RWPE1 (cell line): ENCODE measurements at places on chromosomes 5 and 9.

DNA sequence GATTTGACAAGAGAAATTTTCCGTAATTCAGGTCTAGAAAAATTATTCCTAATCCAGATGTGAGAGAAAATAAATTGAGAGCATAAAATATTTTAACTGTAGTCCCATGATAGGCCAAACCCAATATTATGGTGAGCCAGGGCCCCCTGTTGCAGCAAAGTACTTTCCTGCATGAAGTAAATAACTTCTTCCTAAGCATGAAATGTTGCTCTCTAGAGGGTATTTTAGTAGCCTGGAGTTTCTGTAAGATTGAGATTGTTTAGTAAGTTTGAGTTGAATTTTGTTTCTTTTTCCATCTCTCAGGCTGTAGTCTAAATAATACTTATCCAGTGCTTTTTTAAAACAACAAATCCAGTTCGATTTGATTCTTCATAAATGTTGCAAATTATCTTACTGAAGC is 317.5 kb upstream of the MPDZ start:
- DNase-seq: no peak

- peak; percentile 78 for DNase-seq
These were observed 372.0 kb upstream of the KIF2A start for GRCh38 chr5:61933787-61934626.

DNA sequence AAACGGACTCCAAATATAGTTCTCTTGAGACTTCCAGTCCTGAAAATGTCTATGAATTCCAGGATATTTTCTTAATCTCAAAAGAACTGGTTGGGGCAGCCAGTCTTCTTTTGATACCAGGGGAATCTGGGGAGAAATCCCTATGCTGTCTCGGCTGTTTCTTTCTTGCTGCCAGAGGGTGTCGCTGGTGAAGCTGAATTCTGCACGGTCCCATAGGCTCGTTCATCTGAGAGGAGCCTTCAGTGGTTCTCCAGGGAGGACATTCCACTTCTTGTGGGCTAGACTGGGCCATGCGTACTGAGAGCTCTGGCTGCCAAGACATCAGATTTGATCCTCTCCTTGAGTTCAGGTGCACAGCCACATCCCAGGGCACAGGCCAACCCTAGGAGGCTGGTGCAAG is 155.0 kb upstream of the CLINT1 start:
- DNase-seq: peak; percentile 33

GRCh38 chr9:13809401-13809800 is 504.5 kb downstream of the NFIB start:
- DNase-seq: no peak

DNA sequence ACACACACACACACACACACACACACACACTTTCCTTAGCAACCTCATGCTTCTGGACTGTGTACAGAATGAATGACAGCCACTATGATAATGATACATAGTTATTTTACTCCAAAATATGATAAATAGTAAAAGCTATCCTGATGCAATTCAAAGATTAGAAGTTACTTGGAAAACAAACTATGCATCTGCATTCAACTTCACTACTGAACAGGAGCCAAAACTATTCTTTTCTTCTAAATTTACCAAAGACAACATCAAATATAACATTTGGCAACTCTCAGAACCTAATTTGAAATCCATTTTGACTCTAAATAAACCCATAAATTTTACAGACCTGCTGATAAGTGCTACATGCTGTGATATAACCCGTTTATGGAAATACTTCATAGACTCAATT is 33.3 kb downstream of the GLIS3 start:
- DNase-seq: no peak

- DNase-seq: no peak
These were observed 112.8 kb downstream of the DAPK1 start for GRCh38 chr9:87610200-87611155.

DNA sequence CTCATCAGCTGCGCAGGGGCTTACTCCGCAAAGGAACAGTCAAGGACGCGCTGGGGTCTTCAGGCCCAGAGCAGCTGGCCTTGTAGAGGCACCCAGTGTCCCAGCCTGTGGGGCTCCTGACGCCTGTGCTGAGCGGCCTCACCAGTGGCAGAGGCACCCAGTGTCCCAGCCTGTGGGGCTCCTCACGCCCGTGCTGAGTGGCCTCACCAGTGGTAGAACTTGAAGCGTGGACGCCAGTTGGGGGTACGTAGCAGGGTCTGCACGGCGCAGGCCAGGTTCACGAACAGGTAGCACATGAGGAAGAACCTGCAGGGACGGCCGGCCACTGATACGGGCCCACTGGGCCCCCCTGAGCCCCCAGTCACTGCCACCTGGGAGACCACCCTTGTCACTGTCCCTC is 35.9 kb downstream of the SLC12A7 start:
- no peak for DNase-seq

DNA sequence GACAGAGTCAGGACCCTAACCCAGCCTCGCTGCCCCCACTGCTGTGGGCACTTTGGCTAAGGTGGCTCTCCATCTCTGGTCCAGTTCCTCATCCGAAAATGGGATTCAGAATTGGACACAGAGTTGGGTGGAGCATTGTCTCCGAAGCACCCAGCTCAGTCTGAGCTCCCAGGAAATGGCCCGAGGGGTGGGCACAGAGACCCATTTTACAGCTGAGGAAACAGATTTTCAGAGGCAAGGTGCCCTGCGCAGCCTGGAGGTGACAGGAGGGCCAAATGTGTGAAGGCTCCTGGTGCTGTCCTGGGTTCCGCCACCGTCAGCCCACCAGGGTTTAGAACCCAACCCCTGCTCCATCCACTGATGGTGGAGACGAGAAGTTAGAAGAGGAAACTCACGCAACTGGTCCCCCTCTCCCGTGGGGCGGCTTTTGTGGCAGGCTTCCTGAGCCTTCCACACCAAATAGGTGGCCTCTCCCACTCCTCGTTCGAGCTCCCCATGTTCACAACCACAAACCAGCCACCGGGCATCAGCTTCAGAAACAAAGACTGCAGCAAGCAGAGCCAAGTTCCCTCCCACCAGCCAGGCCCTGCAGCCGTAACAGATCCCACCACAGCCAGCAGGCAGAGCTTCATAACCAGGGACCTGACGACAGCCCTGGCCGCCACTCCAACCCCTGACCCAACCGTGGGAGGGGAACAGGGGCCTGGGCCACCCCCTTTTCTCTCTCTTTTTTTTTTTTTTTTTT is 90.9 kb upstream of the LMX1B start:
- no peak for DNase-seq

- no peak for DNase-seq
These were observed 247.2 kb downstream of the KIF4B start for GRCh38 chr5:155260798-155261197.

- no peak for DNase-seq
These were observed 17.3 kb downstream of the FGD3 start for GRCh38 chr9:92964607-92965060.

DNA sequence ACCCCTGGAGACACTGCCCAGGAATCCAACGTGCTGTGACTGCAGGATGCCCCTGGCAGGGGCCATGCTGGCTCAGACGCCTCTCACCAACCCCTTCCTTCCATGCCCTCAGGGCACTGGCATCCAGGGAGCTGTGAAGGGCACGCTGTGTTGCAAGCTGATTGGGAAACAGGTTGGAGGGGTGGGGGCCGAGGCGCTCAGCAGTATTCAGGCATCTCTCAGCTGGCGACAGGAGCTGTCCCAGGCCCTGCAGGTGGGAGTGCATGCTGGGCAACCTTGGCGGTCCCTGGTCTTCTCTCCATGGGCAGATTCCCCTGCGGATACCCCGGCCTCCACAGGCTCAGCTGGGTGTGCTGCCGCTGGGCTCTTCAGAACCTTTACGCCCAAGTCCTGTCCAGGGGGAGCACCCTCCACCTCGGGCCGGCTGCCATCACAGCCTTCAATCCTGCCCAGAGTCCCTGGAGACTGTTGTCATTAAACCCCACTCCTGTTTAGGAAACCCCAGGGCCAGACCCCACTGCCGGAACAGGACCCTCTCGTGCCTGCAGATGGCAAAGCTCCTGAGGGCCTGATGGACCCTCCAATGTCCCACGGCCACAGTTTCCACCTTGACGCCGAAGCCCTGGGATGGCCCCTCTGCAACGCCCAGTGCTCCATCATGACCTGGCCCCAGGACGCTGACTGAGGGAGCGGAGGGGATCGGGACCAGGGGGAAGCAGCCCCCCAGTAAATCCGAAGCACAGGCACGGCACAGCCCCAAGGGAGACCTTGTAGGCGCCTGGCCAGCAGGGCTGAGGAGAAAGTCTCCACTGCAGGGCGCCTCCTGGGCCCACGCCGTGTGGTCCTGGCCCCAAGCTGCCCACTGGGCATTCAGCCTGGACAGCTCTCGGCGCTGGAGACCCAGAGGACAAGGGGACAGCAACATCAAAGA is 9.3 kb downstream of the TPPP start:
- no peak for DNase-seq

DNA sequence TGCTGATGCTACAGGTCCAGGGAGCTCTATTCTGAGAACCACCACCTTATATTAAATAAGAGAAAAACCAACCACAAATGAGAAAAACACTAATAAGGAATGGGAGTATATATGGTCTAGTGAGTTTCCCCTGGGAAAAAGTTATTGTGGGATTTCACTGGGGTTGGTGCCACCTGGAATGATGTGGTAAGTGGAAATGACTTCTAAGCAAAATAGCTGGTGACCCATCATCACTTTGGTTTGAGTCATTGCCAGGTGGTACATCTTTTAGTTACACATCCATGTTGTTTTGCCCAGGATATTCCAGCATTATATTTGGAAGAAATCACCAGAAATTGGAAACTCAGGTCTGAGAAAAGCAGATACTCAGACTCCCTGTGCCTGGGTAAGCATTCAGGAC is 437.3 kb downstream of the DTWD2 start:
- DNase-seq: no peak

DNA sequence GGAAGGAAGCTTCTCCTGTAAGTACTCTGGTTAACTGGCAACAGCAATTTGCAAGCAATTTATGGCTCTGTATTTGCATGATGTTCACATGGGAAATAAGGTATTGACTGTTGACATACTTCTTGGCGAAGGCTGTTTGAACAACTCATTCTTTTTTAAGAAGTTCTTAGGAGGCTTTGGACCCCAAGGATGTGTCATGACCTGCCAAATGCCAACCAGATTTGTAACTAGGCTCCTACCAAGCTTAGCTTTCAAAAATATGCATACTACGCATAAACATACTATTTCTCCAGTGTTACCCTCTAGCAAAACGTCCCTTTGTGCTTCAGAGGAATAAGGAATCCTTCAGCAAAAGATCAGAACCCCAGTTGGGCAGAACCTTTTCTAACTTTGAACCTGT is 165.2 kb upstream of the MSX2 start:
- peak; percentile 47 for DNase-seq

DNA sequence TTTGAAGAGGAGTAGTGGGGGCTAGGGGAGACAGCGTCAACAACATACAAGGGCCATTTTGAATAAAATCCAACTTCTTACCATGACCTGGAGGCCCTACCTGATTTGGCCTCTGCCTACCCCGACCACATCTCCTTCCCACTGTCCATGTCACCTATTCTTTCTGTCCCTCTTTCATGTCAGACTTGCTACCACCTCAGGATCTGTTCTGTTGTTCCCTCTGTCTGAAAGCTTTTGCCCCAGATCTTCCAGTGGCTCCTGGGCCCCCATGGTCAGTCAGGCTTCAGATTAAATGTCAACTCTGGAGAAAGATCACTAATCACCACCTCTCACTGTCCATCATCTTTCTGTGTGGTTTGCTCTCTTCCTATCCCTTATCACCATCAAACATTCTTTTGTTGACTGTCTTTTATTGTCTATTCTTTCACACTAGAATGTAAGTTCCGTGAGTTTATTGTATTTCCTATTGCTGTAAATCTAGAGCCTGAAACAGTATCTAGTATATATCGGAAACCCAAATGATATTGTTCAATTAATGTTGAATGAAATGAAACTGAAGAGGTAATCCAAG is 31.2 kb upstream of the APC start:
- DNase-seq: no peak

DNA sequence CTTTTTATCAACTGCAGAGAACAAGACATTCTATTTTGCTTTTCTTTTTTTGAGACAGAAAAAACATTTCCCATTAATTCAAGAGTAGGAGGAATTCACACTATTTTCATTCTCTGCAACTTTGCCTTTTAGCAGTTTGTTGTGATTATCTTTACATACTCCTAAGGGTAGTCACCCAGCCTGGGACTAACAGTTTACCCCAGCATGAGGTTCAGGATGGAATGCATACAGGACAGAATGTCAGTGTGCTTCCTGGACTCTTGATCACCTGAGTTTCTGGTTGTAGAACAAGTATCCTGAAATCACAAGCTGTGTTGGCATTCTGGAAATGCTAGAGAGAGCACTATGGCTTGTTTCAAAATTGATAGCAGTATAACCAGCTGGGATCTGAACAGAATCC is 368.1 kb downstream of the KIF4B start:
- DNase-seq: no peak

GRCh38 chr5:35618304-35618636 is 607 bp downstream of the SPEF2 start:
- DNase-seq: no peak

DNA sequence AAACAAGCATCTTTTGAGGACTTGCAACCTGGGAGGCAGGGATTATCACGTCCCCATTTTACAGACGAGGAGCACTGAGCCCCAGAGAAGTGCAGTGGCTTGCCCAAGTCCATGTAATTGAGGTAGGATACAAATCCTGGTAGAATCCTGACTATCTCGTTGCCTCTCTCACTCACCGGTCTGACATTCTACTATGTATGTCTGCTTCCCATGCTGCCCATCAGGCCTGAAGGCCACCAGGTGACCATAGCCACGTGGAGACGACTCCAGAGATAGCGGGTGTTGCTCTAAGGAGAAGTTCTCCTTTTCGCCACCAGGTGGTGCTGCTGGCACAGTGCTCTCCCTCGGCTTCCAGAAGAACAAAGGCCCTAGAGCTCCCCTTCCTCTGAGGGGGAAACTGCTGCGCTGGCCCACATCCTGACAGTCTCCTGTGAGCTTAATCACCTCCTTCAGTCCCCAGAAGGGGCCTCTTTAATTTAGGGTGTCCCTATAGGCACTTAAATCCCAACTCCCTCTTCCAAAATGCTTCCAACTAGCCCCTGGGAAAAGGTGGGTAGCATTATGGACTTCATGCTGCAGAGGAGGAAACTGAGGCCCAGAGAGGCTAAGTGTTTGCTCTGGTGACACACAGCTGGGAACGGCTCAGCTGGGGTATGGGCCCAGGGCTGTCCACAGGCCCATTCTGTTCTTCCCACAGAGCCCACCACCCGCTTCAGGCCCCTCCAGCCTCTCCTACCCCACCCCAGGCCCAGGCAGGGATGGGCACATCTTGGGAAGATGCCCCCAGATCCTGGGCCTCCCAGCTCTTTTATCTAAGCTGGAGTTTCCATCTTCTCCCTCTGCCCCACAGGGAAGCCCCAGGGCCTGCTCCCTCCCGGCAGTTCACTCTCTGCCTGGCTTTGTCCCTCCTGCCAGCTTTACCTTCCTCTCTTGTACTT is 6.4 kb downstream of the SLC34A1 start:
- peak; percentile 94 for DNase-seq

DNA sequence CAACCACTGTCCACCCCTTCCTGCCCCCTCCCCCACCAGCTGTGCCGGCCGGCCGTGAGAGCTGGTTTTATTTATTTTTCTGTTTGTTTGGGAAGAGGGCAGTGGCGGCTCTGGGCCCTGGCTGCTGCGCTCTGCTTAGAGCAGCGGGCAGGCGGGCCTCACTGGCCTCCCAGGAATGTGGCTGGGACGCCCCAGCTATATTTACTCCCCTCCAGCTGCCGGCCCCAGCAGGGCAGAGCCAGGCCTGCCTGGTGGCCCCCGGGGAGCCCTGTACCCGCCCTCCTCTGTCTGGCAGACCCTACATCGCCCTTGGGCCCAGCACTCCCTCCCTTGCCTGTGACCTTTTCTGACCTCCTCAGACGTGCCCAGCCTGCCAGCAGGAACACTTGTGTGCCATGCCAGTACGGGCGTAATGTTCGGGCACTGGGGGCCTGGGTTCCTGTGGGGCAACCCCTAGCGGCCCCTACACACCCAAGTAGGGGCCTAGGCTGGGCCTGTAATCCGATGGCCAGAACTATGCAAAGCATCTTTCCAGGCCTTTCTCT is 7.7 kb downstream of the CXXC5 start:
- DNase-seq: no peak
